Aorta (tissue), 5 donors: ENCODE measurements at places on chromosomes 5 and 9. TPM values are rescaled to one million over a fixed set of nuclear protein-coding genes. Genes with fewer than 3 reads are reported as not detected.

The DMGDH gene
- 1.6 TPM for total RNA-seq

- DNase-seq: no peak
These were observed 26.3 kb upstream of the RIOK2 start for GRCh38 chr5:97209343-97209742.

- DNase-seq: no peak
These were observed 1.4 kb upstream of the NFX1 start for GRCh38 chr9:33288828-33289483.

GRCh38 chr9:121634329-121635261, 16.8 kb upstream of the DAB2IP start:
- DNase-seq: no peak

The PCDHGC3 gene
- total RNA-seq: 116 TPM

DNA sequence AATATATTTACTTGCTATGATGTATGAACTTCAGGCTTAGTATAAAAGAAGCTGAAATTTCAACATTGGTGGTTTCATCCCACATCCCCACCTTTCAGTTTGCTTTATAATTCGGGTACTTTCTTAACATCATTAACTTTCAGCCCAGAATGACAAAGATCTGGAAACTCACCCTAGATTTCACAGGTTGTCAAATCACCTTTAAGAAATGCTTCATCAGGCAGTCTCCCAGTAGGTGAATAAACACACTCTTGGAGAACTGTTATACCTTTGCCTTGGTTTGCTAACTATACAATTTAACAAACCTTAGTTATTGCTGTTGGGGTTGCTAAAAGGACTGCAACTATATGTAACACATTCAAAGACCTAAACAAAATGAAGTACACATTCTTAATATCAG, 54.4 kb downstream of the MLANA start:
- DNase-seq: no peak

DNA sequence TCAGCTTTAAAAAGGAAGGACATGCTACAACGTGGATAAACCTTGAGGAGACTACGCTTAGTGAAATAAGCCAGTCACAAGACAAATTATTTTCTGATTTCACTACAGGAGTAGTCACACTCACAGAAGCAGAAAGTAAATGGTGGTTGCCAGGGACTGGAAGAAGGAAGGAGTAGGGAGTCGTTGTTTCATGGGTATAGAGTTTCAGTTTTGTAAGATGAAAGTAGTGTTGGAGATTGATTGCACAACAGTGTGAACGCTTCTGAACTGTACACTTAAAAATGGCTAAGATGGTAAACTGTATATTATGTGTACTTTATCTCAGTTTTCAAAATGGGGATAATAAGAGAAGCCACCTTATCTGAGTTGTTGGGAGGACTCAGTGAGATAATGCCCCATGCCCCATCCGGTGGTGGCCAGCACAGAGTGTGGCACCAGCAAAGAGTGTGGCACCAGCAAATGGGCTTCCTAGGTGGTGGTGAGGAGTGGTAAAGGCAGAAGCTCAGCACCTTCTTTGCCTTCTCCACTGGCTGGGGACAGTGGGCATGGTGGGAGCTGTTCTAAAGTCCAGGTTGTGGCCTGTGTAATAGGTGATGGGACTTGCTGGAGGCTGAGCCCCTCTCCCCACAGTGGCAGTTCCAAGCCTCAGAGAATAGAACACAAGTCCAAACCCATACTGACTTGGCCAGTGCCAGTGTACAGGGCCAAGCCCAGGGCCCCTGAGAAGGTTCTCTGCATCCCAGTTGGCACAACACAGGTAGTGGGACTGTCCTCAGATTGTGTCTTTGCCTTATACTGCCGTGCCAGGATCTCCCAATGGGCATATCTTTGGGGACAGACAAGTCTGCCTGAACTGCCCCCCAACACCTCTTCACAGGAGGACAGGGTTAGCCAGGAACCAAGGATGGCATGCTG, 4.4 kb downstream of the SLC22A4 start:
- no peak for DNase-seq
